NCI-H2171 (cell line): ENCODE measurements at places on chromosomes 5 and 9.

DNA sequence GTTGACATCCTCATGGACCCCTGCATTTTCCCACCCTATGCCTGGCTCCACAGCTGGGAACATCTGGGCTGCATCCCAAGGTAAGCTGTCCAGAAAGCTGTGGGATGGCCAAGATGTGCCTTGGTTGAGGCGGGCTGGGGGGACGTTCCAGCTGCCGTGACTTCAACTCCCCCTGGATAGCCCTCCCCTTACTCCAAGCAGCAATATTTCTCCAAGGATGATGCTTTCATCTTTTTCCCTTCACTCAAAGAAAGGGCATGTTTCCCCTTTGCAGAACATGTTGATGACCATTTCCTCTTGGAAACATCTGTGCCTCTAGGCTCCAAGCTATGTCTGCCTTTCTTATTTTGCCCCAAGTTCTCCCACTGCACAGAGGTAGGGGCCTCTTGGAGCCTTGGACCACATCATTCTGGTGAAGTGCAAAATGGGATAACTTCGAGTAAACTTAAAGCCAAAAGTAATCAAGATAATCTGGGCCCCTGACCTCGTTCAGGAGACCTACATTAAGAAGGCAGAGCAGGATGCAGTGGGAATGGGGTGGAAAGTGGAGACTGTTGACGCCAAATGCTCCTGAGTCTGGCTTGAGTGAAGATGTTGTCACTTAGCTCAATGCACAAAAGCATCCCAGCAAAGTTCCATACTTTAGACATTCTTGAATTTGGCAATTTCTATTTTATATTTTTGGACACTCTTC is 175.2 kb downstream of the GAS1 start:
- no peak for DNase-seq

- DNase-seq, result peak; percentile 28
Measured at GRCh38 chr9:23821375-23822181, 4.5 kb downstream of the ELAVL2 start.

- DNase-seq, result no peak
Measured at GRCh38 chr9:137367506-137368430, 55.2 kb downstream of the EXD3 start.

- DNase-seq, result peak; percentile 32
Measured at GRCh38 chr5:159777049-159777660, 139.1 kb upstream of the ADRA1B start.

GRCh38 chr5:2299388-2300220 is 416.9 kb upstream of the IRX4 start:
- DNase-seq, result no peak

- no peak for DNase-seq
Measured at GRCh38 chr5:59521476-59521875, 372.1 kb downstream of the PDE4D start.

DNA sequence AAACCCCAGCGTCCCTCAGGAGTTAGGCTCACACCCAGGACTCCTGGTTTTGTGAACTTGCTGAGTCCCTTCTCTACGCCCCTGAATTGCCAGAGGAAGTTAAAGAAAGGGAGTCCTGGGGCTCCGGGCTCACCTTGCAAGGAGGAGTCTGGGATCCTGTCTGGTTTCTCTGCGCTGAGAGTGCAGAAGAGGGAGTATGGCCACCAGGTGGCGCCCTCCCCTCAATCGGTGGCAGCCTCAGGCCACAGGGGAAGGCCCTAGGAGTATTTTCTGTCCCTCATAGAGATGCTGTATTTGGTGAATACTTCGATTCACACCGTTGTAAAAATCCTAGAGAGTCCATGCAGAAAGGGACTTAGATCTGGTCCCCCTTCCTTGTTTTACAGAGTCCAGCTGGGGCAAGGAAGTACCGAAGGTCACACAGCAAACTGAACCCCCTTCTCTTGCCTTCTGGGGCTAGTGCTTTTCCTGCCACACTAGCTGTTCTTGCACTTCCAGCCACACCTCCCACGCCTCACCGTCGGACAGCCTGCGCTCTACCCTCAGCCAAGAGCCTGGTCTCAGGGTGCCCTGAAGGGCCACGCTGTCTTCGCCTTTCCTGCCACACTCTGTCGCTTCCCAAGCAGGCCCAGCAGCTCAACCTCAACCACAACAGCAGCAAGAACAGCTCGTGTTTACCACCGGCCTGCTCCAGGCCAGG is 10.2 kb downstream of the HAND1 start:
- DNase-seq, result peak; percentile 39

GRCh38 chr9:128416432-128417019 is 4.1 kb upstream of the CERCAM start:
- no peak for DNase-seq

- DNase-seq, result no peak
Measured at GRCh38 chr9:131787838-131788237, 48.0 kb upstream of the RAPGEF1 start.

DNA sequence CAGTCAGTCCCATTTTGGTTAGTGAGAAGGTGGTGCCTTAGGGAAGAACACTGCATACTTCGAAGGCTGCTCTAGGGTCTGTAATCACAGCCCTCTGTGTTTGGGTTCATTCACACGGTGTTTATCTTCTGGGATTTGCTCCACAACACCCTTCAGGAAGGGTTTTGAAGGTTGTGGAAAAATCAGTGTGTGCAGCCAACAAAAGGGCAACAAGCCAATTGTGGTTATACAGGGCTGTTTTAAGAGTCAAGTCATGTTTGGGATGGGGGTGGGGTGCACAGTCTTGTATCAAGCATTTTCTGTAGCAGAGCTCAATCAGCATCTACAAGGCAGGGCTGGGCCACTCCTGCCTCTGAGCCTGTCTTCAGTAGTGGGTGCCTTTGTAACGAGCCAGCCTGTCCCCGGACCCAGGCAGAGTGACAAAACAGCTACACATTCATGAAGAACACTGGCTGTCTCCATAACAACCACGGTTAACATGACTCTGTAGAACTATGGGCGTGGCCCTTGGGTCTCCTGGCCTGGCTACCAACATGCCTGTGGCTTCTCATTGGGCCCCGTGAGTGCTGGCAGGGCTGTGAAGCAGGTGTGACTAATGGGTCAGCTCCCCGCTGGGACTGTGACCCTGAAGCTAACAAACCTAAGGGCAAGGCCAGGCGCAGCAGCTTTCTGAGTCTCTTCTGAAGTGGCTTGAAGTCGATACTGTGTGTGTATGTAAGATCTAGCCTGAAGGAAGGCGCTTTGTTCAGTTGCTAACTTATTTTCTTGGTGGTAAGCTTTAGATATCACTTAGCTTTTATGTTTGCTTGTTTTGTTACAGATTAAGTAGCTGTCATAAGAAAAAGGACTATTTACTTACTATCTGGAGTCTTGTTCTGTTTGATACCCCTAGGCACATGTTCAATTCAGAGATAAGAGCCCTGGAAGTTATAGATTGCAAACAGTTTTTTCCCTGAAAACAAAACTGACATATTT is 27.9 kb upstream of the GOLM1 start:
- peak; percentile 17 for DNase-seq
